ENCODE measurements at places on chromosomes 13 and 19.

- no peak for DNase-seq
Measured at GRCh38 chr13:112645327-112645914, 44.4 kb upstream of the ATP11A start.

DNA sequence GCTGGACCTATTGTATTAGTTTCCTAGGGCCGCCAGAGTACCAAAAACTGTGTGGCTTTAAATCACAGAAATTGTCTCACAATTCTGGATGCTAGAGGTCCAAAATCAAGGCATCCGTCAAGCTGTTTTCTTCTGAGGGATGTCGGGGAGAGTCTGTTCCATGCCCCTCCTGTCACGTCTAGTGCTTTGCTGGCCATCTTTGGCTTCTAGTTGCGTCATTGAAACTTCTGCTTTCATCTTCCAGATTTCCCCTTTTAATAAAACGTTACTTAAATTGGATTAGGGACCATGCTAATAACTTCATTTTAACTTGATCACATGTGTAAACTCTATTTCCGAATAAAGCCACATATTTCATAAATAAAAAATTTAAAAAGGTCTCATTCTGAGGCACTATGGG is 47.5 kb downstream of the TRPM4 start:
- no peak for DNase-seq

GRCh38 chr19:4359627-4360000 is 16.3 kb downstream of the MPND start:
- DNase-seq, result no peak

- peak; percentile 18 for DNase-seq
Measured at GRCh38 chr13:65965501-65965900, 1264.6 kb downstream of the PCDH9 start.

DNA sequence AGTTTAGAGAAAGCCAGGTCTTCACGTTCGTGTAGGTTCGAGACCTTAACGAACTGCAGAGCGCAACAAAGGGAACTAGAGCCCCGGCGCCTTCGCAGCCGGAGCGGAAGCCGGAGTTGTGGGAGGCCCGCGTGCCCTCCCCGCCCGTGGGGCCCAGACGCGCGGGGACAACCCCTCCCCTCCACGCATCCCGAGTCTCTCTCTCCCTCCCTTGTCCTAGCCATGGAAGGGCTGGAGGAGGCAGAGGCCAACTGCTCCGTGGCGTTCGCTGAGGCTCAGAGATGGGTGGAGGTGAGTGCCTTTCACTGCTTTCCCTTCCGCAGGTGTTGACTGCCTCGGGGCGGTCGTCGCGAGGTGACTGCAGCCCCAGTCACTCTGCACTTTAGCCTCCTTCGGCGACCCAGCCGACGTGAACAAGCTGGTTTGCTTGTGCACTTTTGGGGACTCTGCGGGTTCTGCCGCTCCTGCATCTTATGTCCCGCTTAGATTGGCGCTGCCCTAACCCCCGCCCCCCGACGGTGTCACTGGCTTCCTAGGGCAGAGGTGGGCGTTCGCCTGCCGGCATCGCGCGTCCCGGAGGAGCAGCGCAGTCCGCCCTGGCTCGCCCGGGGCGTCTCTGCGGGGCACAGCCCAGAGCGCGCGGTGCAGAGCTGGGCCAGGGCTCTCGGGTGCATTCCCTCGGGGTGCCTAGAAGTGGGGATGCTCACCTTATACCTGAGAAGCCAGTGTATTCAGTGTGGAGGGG is 478 bp downstream of the LMO7 start:
- peak; percentile 42 for DNase-seq

GRCh38 chr19:51122112-51122981 is 2.4 kb upstream of the SIGLEC9 start:
- no peak for DNase-seq

DNA sequence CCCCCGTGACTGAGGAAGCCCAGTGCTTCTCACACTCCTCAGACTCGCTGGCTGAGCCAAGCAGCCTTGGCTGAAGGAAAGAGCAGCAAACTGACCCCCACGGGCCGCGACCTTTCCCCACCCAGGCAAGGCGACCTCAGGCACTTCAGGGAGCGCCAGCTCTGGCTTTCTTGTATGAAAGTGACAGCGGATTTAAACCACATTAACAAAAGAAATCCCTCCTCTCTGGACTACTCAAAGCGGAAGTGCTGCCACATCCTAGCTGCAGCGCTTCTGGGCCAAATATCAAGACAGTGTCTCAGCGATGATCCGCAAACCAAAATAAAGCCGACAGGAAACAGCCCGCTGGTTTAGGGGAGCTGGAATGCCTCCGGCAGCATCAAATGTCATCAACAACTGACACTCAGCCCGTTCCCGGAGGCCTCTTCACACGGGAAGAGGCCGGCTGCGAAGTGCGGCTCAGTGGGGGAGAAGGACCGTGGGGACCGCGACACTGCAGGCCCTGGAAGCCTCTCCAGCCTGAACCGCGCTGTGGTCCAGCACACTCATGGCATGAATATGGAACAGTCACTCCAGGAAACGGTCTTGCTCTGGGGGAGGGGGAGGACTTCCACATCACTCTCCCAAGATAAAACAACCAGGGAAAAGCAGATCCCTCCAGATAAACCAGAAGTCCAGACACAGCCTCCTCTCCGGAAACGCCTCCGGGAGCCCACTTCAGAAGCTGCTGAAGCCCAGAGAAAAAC is 1.4 kb downstream of the RASA3 start:
- peak; percentile 81 for DNase-seq

GRCh38 chr13:44211286-44211685 is 162.3 kb upstream of the SERP2 start:
- DNase-seq, result no peak

- no peak for DNase-seq
Measured at GRCh38 chr13:44331446-44331845, 42.2 kb upstream of the SERP2 start.

- no peak for DNase-seq
Measured at GRCh38 chr13:92390217-92390616, 836.4 kb upstream of the GPC6 start.

- no peak for DNase-seq
Measured at GRCh38 chr13:112634102-112634501, 46.1 kb upstream of the TUBGCP3 start.

DNA sequence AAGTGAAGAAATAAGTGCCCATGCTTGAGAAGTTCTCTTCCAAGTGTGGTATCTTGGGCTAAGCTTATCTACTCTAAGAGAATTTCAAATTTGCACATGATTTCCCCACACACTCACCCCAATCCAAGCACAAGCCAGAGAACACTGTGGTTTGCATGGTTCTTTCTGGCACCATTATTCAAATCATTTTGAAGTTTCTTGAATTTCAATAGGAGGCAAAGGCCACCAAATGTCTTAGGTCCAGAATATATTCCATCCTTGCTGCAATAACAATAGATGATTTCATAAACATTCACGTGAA is 359.7 kb downstream of the IRS2 start:
- no peak for DNase-seq
